ENCODE measurements at places on chromosomes 7 and 10. TPM values are rescaled to one million over a fixed set of nuclear protein-coding genes. Genes with fewer than 3 reads are reported as not detected.
A peak's percentile ranks its signal among the peaks of the same experiment; 100 is the strongest.

- peak; percentile 18 for DNase-seq
Observed at GRCh38 chr7:5626498-5626897, 155.0 kb downstream of the RNF216 start.

DNA sequence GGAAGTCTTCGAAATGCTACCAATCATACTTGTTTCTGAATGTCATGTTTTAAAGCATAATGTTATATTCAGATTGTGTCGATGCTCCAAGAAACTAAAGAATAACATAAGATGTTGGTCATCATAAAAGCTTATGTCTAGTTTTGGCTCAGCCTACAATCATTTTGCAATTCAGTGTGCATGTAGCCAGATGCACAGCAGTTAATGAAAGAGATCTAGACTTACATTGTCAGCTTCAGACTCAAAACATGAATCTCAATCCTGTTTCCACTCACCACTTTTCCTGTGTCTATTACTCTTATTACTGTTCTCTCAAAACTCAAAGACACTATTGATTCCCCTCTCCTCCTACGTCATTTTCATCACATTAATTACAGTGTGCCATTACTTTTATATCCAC, 21.4 kb downstream of the TMEM196 start:
- DNase-seq, result no peak

DNA sequence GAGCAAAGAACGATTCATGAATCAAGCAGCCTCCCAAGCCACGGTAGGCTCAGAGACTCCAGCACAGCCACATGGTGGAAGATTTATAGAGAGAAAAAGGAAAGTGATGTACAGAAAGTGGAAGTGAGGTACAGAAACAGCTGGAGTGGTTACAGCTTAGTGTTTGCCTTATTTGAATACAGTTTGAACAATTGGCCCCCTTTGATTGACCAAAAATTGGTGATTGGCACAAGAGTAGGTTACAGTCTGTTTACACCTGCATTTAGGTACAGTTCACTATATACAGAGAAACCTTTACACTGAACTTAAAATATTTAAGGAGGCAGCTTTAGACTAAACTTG, 136.4 kb upstream of the ASAH2 start:
- peak; percentile 25 for DNase-seq

DNA sequence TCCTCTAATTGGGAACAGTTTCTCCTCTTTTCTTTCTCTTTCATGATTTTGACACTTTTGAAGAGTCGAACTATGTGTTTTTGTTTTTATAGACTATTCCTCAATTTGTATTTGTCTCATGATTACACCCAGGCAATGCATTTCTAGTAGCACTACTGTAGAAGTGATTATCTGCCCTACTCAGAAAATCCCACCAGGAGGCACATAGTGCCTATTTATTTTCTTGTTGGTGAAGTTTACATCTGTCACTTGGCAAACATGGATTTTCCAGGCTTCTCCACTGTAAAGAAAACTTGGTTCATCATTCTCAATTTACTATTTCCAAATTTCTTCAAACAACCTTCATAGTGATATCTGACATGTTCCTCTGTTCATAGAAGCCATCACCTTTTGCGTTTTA, 893.9 kb downstream of the CCSER2 start:
- no peak for DNase-seq

Gene IGF2BP3
- total RNA-seq, result 11.3 TPM

Gene GRM3
- not detected for total RNA-seq

Gene NPC1L1
- not detected for total RNA-seq

All from B cell (primary cell).